Activated naive CD4-positive, alpha-beta T cell (primary cell): ENCODE measurements at places on chromosomes 2 and 18.
A peak's percentile ranks its signal among the peaks of the same experiment; 100 is the strongest.

- no peak for DNase-seq
Measured at GRCh38 chr18:50630895-50631294, 71.0 kb downstream of the MAPK4 start.

GRCh38 chr2:113755835-113756354 is 547 bp downstream of the SLC35F5 start:
- DNase-seq: peak; percentile 37

- DNase-seq: no peak
Measured at GRCh38 chr2:66862885-66863650, 428.1 kb downstream of the MEIS1 start.

GRCh38 chr2:237594514-237594871 is 4.0 kb upstream of the RAB17 start:
- DNase-seq: no peak

DNA sequence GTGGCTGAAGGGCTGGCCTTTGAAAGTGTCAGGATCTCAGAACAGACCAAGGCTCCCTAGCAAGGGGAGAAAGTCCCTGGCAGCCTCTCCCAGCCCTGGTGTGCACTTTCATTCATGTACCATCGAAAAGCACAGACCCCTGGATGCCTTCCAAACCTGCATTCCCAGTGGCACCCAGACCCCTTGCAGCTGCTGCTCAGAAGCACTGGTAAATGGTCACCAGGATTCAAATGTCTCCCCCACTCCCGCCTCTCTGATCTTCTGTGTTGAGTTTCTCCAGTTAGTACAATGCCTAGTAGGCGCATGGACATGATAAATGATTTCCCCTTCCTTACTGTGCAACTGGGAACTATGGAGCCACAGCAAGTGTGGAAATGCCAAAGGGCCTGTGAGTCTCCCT is 180.0 kb downstream of the GLI2 start:
- DNase-seq: no peak

DNA sequence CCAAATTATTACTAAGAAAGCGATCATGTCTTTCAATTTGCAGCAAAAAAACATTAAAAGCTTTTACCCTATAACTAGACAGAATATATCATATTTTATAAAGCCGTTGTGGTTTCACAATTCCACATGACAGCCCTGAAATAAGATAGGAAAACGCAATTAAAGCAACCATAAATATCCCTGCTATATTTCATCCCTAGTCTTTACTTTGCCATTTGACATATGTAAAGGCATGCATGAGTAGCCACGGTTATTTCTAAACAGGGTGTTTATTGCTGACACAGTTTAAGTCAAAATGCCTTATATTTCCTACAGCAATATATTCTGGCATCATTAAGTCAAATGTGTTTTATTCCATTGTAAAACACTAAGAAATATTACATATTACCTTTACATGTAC is 239.9 kb downstream of the DSEL start:
- no peak for DNase-seq

DNA sequence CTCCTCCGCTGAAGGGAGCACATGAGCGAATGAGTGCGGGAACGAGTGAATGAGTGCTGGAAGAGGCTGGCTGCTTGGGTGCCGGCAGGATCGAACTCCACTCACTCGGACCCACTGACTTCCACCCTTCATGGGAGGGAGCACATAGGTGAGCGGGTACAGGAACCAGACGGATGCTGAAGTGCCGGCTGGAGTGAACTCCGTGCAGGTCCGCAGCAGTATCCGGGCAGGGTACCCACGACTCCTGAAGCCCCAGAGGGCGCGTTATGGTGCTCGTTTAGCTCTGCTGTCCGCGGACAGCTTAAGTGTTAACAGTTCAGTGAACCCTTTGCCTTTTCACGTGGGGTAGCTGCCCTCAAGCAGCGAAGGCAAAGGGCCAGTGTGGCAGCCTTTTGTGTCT is 23.2 kb downstream of the RPRM start:
- DNase-seq: no peak
